Right forelimb (tissue), 1 donor: ENCODE measurements at places on chromosomes 7 and 10.

GRCh38 chr7:28793381-28794085, 164.6 kb downstream of the TRIL start:
- DNase-seq: no peak

GRCh38 chr10:26217396-26218086, 967 bp downstream of the GAD2 start:
- DNase-seq: peak; percentile 45

DNA sequence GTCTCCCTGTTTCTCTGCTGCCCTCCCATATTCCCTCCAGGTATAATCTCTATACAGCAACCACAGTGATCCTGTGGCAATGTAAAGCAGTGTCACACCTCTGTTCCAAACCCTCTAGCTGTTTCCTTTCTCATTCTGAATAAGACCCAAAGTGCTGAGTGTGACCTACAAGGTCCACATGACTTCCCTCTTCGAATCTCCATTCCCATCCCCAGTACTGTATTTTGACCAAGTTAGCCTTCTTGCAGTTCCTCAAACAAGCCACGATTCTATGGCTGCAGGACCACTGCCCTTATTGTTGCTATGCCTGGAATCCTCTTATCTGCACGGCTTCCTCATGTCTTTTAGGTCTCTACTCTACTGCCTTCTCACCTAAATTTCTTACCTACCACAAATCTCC, 291.9 kb downstream of the DOCK4 start:
- DNase-seq: no peak

- DNase-seq: no peak
Measured at GRCh38 chr10:58555170-58555929, 42.7 kb downstream of the BICC1 start.

DNA sequence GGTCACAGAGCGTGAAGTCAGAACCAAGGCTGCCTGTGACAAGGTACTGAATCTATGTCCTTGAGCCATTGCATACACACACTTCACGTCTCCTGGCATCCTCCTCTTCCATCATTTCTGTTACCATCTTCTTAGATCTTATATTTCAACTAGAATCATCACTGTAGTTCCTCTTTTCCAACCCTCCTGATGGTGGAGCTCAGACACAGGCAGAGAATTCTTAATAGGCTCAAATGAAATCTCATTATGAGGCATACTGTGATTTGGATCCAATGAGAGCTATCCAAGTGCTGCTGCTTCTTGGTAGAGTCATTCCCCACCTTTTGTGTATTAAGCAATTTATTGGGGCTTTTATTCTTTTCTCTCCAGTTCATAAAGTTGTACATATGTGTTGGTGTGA, 113.2 kb downstream of the CALCR start:
- no peak for DNase-seq

GRCh38 chr7:883055-884021, 7.0 kb downstream of the GET4 start:
- DNase-seq: no peak

- DNase-seq: peak; percentile 83
Measured at GRCh38 chr10:18140149-18140956, at the start of gene CACNB2. Gene CACNB2, plus strand, starts transcription at chr10:18140424.

DNA sequence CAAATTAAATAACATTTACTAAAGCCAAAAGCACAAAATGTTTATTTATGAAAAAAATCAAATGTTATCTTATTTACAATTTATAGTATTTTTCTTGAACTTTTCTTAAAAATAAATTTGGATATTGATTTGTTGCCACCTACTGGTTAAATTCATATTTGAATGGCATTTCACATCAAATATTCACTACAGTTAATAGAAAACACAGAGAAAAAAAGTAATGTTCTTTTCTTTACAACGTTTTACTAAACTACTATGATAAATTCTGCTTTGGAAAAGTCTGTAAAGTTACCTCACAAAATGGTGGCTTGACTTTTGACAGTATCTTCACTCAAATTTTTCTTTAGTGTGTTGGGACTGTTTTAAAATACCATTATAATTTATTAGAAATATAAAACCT, 52.7 kb downstream of the SRPK2 start:
- DNase-seq: no peak

GRCh38 chr7:46525876-46526275, 604.8 kb upstream of the IGFBP3 start:
- DNase-seq: no peak

DNA sequence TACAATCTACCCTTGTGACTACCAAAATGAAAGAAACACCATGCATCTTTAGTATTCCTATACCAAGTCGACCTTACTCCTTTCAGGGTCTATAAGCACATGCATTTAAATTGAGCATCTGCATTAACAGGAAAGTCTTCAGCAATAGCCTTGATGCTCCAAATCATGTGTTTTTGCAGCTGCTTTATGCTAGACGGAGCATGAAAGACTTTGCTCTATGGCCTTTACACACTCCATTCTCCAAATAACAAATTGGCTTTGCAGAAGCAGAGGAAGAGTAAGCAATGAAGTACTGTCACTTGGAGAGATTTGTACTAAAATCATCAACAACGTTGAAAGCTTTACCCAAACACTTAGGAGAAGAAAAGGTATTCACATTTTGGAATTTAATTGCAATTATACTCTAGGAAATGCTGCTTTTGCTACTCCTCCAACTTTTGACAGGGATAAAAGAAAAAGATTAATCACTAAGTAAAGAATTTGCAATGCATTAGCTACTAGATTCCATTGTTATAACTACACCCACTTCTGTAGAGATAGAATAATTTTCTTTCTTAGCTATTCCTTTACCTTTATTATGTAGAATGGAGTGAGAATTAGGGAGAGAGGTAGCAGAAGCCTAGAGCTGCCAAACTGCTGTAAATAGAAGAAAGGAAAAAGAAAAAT, 131.8 kb downstream of the SEMA3E start:
- DNase-seq: no peak

GRCh38 chr10:51001587-51001986, 72.7 kb upstream of the PRKG1 start:
- DNase-seq: no peak

DNA sequence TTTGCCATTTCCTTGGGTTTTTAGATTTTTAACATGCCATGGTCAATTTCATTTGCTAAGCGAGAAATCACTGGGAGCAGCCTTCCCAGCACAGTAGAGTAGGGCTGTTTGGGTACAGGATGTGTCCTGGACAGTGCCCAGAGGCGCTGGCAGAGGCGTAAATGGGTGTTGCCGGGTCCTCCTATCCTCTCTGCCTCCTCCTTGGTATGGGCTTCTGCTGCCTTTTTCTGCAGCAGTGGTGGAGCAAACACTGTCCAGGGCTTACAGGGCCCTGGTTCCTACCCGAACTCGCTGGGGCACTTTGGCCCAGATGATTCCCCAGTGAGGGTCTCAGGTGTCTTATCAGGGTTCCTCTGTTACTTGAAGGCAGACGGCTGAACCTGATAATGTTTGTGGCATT, 298.3 kb downstream of the RPS24 start:
- DNase-seq: no peak

DNA sequence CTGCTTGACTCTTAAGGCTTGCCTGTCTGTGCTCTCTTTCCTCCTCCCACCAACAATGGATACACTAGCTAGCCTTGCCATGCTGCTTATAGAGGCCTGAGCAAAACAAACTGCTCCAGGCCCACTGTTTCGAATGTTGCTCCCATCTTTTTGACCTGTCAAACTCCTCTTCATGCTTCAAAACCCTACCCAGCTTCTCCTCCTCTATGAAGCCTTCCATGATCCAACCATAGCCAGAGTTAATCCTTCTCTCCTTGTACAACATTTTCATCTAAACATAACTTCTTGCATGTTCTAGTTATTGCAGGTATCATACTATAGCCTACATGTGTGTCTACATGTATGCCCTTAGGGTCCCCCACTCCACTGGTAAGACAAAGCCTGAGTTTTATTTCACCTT, 426.7 kb upstream of the MGMT start:
- no peak for DNase-seq

GRCh38 chr10:7408291-7409044, 2.4 kb downstream of the SFMBT2 start:
- peak; percentile 85 for DNase-seq

GRCh38 chr10:77531441-77532001, 106.1 kb downstream of the KCNMA1 start:
- no peak for DNase-seq

- DNase-seq: no peak
Measured at GRCh38 chr7:113015034-113015645, 71.5 kb downstream of the GPR85 start.

GRCh38 chr10:102778781-102779180, 35.0 kb downstream of the WBP1L start:
- no peak for DNase-seq

DNA sequence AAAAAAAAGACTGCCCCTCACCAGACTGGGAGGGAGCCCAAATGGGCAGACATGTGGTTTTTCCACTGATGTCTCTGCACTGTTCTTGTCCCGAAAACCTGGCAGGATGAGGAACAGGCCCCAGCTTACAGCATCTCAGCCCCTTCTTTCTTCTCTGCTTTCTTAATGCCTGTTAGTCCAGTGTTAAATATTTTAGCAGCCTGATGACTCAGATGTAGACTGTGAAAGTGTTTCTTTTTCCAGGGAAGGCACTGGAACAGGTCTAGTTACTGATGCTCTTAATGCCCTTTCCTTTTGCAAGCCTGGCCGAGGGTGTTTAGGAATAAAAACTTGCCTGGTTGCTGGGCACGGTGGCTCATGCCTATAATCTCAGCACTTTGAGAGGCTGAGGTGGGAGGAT, 107.7 kb downstream of the TACC2 start:
- no peak for DNase-seq

DNA sequence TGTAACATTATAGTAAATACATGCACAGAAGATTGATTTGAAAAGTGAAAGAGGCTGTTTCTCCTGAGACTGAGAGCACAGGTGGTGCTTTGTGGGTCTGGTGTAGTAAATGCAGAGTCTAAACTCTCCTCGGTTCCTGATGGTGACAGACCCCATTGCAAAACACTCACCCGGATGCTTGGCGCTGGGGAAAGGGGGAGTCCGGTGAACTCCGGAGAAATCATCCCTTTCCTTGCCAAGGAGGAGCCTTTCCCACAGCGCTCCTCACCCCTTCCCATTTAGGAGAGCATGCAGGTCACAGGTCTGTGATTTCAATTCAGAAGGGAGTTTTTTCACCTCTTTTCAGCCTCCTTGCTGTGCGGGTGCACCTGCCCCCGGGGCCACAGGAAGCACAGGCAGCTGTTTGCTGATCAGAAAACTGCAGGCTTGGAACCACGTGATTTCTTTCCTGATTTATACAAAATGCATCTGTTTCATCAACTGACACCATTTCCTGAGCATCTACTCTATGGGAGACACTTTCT, 75.6 kb upstream of the LYZL2 start:
- no peak for DNase-seq

DNA sequence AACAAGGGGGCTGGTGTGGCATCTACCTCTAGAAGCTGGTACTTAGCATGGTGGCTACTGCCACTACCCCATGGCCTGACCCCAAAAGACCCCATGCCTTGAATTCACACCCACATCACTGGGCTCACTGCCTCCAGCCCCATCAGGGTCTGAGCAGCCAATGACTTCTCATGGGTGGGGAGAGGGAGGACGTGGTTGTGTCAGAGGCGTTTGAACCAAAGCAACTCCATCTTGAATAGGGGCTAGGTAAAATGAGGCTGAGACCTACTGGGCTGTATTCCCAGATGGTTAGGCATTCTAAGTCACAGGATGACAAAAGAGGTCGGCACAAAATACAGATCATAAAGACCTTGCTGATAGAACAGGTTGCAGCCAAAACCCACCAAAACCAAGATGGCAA, 15.2 kb downstream of the KCP start:
- no peak for DNase-seq

GRCh38 chr10:34423673-34424625, 391.1 kb downstream of the PARD3 start:
- no peak for DNase-seq

DNA sequence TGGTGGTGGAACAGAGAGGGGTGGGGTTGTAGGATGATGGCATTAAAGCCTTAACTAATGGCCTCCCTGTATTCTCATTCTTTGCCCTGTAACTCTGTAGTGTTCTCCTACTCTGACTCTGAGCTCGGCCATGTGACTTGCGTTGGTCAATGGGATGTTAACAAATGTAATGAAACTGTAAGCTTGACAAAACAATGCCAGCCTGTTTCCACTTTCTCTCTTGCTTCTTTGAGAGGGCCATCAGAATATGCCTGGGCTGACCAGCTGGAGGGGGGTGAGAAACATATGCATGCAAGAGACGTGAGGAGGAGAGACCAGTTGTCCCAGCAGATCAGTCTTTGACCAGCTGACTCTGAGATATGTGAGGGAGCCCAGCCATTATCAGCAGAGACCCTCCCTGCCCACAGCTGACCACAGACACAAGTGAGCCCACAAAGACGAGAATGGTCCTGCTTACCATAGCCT, 100.6 kb downstream of the ICA1 start:
- no peak for DNase-seq

DNA sequence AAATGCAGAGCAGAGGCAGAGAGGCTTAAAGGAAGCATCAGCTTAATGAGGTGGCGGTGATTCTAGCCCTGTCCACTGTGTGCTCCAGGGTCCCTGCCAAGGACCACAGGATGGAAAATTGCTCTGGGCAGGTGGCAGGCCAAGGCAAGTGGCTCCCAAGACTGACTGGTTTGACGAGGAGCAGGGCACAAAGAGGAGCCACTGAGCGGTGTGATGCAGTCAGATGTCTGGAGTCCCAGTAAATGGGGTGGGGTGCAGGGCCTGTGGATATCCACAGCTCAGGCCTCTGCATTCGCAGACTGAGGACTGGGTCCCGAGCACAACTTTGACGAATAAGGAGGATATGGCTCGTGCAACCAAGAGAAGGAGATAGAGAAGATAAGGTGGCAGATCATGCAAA, 385.6 kb downstream of the PLXNA4 start:
- DNase-seq: no peak

- no peak for DNase-seq
Measured at GRCh38 chr7:45938626-45939302, 17.7 kb upstream of the IGFBP3 start.

- DNase-seq: no peak
Measured at GRCh38 chr10:79084972-79085597, 16.3 kb downstream of the ZMIZ1 start.

DNA sequence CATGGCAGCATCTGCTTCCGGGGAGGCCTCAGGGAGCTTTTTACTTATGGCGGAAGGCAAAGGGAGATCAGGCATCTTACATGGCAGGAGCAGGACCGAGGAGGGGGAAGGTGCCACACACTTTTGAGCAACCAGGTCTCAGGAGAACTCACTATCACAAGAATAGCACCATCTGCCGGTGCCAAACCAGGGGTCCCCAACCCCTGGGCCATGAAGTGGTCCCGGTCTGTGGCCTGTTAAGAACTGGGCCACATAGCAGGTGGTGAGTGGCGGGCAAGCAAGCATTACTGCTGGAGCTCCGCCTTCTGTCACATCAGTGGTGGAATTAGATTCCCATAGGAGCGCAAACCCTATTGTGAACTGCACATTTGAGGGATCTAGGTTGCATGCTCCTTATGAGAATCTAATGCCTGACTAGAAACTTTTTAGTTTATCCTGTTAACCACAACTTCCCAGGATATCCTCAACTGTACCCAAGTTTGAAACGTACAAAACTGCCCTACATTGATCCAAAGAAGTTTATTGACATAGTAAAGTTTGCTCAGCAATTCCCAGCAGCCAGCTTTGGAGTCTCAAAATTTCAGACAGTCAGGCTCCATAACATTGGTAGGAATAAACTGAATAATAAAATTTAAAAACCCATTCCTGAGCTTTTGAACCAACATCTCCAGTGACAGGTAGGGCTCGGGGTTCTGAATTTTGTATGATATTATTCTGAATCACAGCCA, 228.4 kb upstream of the TAC1 start:
- DNase-seq: no peak

GRCh38 chr7:85030893-85031292, 156.0 kb downstream of the SEMA3D start:
- DNase-seq: no peak

GRCh38 chr10:12062754-12063482, 5.8 kb upstream of the DHTKD1 start:
- DNase-seq: no peak
